Stimulated activated CD4-positive, alpha-beta T cell treated with anti-CD3 and anti-CD28 coated beads, Interleukin-2, amount 100 ng/mL, for 24 hours (primary cell): ENCODE measurements at places on chromosomes 7 and 10.

DNA sequence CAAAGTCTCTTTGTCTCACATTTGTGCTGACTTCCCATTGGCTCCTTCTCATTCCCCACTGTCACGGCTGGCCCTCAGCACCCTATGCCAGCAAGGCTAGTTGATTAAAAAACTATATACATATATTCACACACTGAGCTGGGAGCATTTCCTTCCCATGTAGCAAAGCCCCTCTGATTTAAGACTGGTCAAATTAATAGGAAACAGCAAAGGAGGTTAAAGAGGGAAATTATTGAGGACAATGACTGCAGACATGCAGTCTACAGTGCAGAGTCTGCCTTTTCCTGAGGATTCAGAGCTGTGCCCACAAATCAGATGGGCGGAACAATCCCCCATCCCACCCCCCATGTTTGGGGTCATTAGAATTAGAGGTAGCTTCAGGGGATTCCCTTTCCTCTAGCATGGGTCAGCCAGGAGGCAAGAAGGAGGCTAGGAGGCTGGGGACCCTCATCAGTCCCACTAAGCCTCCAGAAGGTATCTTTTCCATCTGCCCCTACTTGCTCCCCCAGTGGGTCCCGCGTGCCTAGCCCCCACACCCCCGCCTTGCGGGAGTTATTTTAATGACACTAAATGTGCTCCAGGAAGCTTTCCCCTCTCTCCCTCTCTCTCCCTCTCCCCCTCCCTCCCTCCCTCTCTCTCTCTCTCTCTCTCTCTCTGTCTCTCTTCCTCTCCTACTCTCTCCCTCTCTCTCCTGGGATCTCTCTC, 9.8 kb upstream of the DLX6 start:
- DNase-seq = no peak

- no peak for DNase-seq
Observed at GRCh38 chr10:112519133-112519761, 72.2 kb downstream of the VTI1A start.

GRCh38 chr10:61503051-61503450, 49.9 kb upstream of the TMEM26 start:
- DNase-seq = no peak

DNA sequence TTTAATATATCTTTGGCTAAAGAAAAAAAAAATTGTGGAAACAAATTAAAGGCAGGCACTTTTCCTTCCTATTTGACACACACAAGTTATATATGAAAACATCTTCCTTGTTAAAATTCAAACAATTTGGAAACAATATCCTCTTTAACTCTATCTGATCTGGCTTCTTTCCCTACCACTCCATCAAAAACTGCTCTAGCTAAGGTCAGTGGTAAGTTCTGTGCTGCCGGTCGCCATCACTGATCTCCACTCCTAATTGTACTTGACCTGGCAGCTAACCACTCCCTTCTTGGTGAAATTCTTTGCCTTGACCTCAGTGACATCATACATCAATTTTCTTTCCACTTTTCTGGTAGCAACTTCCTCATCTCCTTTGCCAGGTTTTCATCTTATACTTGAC, 47.9 kb upstream of the MRLN start:
- no peak for DNase-seq

DNA sequence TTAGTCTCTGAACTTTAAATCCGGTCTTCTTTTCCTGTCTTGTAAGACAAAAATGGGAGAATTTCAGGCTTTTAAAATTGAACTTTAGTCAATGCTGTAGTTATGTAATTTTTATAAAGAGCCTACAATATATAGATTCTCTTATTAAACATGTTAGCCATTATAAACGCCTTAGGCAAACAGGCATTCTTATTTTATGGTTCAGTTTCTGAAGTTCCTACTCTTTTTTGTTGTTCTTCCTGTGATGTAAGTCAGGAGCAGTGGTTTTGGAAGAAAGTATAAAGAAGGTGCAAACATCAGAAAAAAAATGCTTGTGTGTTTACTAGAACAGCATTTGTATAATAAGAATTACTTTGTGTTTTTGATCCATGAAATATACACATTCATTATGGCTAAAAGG, 41.6 kb downstream of the BICC1 start:
- no peak for DNase-seq

DNA sequence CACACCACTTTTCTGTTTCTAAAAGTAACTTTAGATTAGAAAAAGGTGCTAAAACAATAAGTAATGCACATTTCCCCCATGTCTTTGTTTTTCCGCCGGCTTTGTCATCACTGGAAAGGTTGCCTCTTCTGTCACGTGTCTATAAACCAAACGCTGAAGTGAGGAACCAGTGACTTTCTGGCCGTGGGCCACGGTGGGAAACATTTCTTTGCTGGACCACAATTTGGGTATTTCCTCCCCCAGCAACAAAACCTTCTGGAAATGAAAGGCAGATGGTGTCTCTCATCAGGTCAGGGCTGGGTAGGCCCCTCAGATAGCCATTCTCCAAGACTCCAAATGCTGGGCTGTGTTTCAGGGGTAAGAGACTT, 174.5 kb downstream of the SH3PXD2A start:
- DNase-seq = no peak

DNA sequence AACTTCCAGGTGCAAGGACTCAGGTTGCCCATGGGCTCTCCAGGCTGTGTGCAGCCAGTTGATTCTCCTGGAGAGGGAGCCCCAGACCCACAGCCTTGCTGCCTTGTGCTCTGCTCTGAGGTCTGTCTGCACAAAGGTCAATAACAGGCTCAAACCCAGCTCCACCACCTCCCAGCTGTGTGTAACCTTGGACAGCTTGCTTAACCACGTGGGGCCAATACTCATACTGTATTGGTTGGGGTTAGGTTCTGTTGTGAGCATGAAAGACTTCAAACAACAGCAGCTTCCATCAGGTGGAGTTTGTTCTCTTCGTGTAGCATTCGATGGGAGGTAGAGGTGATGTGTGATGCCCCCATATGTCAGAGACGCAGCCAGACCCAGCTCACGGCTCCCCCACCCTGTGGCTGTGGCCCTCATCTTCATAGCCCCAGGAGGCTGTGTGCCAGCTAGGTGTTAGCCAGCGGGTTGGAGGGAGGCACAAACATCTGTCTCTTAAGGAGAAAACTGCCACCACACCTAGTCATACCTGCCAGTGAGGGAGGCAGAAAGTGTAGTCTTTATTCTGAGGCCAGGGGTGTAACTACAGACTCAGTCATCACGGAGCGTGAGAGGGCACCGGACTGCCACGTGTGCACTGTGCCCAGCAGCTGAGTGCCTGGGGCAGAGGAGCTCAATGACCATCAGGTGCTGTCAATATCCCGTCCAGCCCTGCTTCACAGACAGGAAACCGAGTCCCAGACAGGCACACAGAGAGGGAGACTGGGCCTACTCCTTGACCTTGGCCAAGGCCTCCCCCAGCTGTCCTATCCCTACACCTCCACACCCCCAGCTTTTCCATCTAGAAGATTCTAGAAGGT, 8.1 kb upstream of the POLD2 start:
- DNase-seq = no peak

- no peak for DNase-seq
Observed at GRCh38 chr10:5645375-5645774, 21.0 kb downstream of the ASB13 start.

- DNase-seq = no peak
Observed at GRCh38 chr10:17368708-17369272, 85.6 kb downstream of the ST8SIA6 start.

DNA sequence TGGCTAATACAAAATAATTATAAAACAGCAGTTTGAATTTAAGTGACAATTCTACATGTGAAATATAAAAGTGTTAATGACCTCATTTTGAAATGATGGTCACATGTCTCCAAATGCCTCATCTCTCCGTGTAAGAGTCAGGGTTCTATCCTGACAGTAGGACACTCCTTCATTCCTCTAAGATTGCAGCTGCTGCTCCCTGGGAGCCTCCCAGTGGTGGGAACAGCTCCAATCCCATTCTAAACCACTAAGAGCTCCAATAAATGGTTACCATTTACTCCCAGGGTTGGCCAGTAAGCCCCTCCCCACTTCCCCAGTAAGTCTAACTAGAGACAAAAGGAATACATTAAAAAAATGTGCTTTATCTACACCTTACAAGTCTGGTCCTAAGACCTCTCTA, 344.6 kb upstream of the AOAH start:
- DNase-seq = no peak

GRCh38 chr10:117107238-117107637, 30.8 kb downstream of the VAX1 start:
- DNase-seq = no peak

DNA sequence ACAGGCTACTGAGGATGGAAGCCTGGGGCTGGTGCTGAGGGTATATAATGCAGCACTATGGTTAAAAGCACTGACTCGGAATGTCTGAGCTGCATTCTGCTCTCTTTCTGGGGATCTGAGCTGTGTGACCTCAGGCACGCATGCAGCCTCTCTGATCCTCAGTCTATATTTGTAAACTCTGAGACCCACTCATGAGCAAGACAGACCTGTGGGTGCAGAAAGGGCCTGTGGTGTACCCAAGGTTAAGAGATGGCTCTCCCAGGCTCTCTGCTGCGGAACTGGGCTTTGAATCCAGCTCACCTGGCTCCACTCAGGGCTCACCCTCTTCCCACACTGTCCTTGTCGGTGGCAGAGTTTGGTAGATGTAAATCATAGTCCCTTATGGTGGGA, 89.9 kb downstream of the CHST15 start:
- no peak for DNase-seq

DNA sequence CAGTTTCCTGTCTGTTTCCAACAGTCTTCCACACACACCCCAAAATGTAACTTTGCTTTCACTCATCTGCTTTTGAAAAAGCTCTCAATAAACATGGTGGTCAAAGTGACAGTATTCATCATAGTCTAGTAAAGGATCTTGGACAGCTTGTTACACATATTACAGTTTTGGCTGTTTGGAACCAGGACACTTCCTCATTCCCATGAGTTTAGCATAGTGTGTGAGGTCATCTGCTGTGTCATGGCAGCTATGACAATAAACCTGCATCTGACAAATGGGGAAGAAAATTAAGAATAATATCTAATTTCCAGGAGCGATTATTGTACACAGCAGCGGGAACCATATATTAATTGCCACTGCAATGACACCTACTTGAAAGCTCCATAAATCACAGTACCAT, 184.3 kb upstream of the SLC26A5 start:
- DNase-seq = no peak

- DNase-seq = no peak
Observed at GRCh38 chr10:6446711-6447110, 133.4 kb downstream of the PRKCQ start.

DNA sequence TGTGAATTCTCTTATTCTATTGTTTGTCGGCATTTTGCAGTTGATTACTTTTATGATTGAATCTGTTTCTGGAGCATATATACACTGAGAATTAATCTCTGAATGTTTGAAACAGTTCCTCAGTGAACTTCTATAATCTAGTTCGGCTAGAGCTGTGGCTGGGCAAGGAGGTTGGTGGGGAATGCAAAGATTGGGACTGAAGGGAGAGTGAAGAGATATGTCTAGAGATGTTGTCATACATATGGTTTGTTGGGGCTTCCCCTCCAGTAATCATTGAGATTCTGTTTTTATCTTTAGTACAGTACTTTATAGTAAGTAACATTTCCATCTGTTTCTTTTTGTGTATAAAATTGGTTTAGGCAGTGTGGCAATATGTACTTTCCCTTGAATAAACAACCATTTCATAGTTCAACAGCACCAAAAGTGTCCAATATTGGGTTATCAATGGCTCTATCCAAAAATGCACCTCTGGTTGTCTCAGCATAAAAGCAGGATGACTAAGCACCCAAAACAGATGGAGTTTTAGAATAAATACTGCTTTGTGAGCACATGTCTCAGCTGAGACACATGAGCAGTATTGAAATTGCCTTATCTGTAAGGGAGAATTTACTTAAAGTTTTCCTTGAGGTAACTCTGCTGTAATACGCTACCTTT, 36.7 kb downstream of the WAC start:
- no peak for DNase-seq

DNA sequence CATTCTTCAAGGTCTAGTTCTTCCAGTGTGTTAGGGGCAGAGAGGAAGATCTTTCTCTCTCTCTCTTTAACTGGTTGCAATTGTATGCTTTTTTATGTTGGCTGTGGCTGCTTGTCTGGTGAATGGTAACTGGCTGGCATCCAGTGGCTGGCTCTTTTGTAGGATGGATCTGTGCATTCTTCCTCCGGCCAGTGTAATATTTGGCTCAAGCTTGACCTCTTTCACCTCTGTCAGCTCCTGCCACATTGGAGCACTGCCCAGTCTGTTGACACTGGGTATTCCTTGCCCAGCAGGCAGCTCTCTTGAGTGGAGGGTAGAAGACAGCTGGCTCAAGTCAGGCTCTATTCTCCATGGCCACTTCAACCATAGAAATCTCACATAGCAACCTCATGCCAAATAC, 528.3 kb downstream of the PHTF2 start:
- DNase-seq = no peak

DNA sequence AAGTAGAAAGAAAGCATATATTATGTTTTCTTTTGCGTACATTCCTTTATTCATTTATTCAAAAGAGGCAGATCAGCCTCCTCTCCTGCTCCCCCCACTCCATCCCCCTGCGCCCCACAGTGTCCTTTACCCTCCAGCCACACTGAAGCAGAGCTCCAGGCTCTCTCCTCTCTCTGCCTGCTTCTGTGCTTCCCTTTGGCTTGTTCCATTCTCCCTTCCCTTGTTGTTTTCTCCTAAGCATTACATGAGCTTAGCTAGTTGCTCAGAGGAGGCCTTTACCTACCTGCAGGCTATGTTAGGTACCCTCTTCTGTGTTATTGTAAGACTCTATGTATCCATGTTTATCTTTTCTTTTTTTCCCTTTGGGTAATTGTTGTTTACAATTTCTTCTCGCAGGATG, 27.4 kb downstream of the CNNM2 start:
- no peak for DNase-seq

- no peak for DNase-seq
Observed at GRCh38 chr7:36653663-36654355, 70.5 kb downstream of the AOAH start.

DNA sequence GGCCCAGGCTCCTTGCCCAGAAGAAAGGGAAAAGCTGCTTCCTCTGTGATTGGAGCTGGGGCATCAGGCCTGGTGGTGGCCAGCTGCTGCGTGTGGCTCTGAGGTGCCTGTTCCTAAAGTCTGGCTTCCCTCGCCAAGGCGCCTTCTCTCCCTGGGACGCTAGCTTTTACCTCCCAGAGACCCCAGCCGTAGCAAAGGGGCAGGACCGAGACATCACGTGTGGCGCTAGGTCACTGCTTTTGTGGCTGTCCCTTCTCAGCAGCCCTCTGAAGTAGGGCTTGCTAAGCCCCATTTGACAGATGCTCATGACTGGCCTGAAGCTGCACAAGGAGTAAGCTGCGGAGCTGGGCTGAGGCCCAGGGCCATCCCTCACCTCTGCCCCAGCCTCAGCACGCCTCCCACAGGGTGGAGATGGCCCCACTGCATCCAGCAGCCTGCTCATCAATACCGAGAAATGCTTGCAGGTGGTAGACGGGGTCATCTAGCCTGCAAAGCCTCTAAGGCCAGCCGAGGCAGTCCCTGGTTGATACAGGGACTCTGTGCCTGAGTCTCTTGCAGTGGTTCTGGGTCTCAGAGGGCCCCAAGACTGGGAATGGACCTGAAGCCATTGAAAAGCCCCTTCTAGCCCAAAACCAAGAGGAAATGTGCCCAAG, 171.2 kb downstream of the LCOR start:
- no peak for DNase-seq
